ENCODE measurements at places on chromosomes 4 and X.

- peak; percentile 42 for DNase-seq
These were observed 123.7 kb downstream of the ANAPC4 start for GRCh38 chr4:25500626-25501316.

GRCh38 chr4:7844594-7844991, 95.1 kb downstream of the AFAP1 start:
- no peak for DNase-seq

GRCh38 chr4:154399259-154399974, 92.2 kb downstream of the DCHS2 start:
- DNase-seq, result peak; percentile 70

GRCh38 chrX:116238567-116239255, 68.2 kb downstream of the AGTR2 start:
- no peak for DNase-seq

GRCh38 chr4:11301075-11301660, 127.5 kb downstream of the HS3ST1 start:
- no peak for DNase-seq

DNA sequence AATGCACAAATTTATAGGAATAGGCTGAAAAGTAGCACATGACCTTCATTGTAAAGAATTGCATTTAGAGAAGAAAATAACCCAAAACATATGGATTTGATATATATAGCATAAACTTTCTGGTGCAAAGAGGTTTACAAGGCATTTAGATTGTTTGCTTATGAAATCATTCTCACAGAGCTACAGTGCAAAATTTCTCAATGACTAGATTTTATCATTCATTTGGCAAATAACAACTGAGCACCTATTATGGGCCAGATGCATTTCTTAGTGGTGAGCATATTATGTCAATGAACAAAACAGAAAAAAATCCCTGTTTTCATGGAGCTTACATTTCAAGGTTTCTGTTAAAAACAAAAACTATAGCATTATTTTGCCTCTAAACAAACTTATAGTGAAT, 34.1 kb upstream of the TNIP3 start:
- DNase-seq, result no peak

DNA sequence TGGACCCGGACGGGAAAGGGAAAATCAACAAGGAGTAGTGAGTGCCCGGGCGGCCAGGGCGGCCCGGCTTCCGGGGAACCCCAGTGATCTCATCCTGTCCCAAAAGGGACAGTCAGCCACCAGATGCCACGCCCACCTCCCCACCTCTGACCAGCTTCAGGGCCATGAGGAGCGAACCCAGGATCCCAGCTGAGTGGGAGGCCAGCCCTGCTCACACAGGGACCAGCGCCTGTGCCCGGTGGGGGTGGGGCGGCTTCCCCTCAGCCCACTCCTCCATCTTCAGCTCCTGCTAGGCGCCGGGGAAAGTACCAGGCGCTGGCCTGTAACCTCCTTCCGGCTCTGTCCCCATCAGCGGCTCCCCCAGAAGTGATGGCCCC, 6.2 kb downstream of the MYL5 start:
- DNase-seq, result no peak
